Esophagus muscularis mucosa (tissue), 4 donors: ENCODE measurements at places on chromosomes 7 and 10. TPM values are rescaled to one million over a fixed set of nuclear protein-coding genes. Genes with fewer than 3 reads are reported as not detected.
A peak's percentile ranks its signal among the peaks of the same experiment; 100 is the strongest.

The SEMA3D gene
- 1.5 TPM for total RNA-seq

The AGAP3 gene
- 33.8 TPM for total RNA-seq

The UTF1 gene
- total RNA-seq = not detected

The PRR15 gene
- total RNA-seq = not detected

The GPER1 gene
- 10.0 TPM for total RNA-seq

The CFAP69 gene
- 7.1 TPM for total RNA-seq

The CFTR gene
- not detected for total RNA-seq

The ARMC3 gene
- total RNA-seq = not detected

The ADCYAP1R1 gene
- 20.2 TPM for total RNA-seq

DNA sequence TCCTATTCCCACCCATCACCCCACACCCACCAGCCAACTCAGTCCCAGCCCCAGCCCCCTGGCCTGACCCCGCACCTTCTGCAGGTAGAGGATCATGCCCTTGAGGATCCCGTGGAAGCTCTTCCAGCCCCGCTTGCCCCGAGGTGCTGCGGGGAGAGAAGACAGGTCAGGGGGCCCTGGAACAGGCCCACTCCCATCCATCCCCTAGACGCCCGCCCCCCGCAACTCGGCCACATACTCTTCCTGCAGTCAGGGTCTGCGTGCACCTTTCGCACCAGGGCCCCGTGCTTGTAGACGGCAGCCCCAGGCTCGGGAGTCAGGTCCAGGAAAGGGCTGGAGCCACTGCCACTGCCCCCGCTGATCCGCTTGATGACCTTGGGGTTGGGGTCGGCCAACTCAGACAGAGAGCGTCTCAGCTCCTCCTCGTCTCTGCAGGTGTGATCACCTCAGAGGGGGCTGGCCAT is 9.6 kb downstream of the NFKB2 start:
- no peak for DNase-seq

DNA sequence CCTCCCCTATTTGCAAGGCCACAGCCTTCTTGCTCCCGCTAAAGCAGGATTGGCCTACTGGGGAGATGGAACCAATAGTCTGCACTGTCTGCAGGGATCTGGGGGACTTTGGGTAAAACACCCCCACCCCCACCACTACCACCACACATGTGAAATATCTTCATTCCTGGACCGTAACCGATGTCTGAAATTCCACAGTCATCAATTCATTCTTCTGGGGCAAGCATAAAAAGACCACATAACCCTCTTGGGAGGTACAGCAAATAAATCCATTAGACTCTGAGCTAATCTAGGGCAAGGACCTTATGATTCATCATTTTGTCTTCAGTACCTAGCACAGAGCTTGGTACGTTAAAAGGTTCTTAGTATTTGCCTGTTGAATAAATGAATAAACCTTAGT is 307.8 kb downstream of the GPAM start:
- DNase-seq = no peak

GRCh38 chr10:108721874-108722273 is 1201.4 kb downstream of the XPNPEP1 start:
- DNase-seq = no peak

- no peak for DNase-seq
These were observed 61.7 kb upstream of the TES start for GRCh38 chr7:116148626-116149025.

GRCh38 chr10:128068398-128069285 is 57.6 kb downstream of the MKI67 start:
- DNase-seq = no peak

DNA sequence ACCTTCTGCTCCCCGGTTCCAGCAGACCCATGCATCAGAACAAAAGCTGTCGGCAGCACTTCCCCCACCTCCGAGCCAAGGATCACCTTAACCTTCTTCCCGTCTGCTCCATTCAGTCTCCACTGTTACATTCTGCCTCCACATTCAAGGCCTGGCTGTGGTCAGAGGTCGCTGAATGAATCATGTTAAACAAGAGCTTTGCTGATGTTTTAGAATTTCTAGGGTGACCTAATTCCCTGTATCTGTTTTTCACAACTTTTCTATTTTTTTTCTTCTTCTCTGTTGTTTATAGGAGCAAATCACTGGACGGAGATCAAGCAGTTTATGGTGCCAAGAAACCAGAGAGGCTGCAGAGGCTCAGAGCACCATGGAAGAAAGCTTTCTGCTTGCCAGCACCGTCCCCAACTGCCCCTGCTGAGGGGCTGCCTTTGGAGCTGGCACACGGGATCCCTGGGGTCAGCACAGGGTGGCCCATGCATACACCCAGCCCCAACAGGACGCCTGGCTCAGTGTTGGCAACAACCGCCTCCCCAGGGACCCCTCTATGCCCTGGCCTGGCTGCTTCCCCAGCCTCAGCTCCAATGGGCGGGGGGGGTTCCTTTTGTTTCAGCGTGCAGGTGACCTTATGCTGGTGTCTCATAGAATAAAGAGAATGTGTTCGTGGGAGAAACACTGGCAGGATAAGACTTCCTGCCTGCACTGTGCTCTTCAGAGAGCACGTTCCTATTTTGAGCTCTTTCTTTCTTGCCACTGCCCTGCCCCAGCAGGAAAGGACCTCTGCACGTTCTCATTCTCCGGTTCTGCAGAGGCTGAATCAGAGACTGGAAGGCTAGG is 182.7 kb upstream of the LYZL2 start:
- no peak for DNase-seq

DNA sequence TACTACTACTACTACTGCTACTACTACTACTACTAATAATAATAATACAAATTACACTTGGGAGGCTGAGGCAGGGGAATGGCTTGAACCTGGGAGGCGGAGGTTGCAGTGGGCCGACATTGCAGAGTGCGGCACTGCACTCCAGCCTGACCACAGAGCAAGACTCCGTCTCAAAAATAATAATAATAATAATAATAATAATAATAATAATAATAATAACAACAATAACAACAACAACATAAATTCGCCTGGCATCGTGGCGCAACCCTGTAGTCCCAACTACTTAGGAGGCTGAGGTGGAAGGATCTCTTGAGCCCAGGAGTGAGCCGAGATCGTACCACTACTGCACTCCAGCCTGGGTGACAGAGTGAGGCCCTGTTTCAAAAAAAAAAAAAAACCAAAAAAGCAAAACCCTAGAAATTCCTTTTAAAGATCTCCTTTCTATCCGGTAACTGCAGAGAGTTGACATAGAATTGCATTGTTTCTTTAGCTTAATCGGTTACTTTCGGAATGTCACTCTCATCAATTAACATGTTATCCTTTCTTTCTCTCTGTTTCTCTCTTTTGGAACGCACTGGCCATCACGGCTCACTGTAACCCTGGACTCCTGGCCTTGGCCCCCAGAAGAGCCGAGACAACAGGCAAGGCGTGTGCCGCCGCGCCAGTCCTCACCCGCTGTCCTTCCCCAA is 972 bp downstream of the PHYH start:
- no peak for DNase-seq

DNA sequence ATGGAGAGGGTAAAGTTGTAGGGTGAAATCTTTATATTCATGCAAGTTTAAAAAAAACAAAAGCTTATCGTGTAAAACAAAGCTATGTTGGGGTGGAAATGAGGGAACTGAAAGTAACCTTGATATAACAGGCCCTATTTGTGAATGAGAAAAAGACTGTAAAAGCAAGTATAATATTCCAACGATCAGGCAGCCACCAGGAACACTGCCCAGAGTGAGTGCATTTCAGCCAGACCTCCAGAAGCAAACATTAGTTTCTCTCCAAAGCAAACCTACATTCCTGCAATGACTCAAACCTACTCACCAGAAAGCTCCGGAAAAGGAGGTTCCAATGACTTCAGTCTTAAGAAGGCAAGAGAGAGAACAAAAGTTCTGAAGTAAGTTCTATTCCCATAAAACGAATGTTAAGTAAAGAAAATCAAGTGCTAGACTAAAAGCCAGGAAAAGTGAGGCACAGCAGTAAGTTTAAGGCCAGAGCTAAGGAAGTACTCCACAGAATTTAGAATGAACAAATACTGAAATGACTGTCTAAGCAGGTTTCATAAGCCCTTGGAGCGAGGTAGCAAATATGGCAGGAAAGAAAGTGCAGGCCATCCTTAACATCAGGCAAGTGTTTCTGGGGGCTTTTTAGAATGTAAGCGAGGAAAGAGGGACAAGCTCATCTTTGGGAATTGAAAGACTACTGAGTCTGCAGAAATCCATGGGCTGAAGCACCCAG is 493.1 kb downstream of the XPNPEP1 start:
- DNase-seq = no peak

DNA sequence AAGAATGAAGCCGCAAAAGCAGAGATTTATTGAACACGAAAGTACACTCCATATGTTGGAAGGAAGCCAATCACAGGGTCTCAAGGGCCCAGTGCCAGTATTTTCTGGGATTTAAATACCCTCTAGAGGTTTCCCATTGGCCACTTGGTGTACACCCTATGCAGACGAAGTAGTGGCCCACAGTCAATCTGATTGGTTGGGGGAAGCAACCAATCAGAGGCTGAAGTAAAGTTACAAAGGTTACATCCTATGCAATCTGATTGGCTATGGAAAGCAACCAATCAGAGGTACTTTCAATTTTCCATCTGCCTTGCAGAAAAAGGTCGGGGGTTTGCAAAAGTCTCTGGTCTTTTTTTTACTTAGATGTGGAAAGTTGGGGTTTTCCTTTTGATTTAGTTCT is 481.3 kb upstream of the NRP1 start:
- DNase-seq = no peak

GRCh38 chr7:140062118-140062527 is 628 bp downstream of the PARP12 start:
- DNase-seq = no peak

- DNase-seq = no peak
These were observed 449.1 kb upstream of the ANKRD30A start for GRCh38 chr10:36676321-36676720.

DNA sequence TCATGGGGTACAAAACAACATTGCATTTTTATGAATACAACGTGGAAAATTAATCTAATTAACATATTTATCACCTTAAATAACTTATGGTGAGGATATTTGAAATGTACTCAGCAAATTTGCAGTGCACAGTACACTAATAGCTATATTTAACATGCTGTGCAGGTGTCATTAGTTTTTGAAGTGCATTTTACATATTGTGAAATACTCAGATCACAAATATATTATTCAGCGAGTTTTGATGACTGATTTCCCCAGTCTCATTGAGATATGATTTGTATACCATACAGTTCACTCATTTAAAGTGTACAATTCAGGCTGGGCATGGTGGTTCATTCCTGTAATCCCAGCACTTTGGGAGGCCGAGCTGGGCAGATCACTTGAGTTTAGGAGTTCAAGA is 59.5 kb downstream of the TET1 start:
- no peak for DNase-seq

DNA sequence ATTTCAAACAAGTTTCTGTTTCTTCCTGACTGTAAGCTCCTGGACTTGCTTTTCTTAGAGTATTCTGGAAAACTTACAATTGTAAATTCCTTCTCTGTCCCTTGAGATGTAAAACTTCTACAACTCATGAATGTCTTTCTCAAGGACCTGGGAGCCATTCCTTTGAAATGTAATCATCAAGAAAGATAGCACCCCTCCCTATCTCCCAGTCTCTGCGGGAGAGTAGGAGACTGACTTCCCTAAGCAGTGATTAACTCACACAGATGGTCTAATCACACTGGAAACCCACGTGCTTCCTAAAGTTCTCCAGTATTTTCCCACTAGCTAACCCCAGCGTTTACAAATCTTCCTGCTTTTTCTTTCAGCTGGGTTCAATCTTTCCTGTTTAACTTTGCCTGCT is 549.4 kb downstream of the SORCS1 start:
- no peak for DNase-seq

DNA sequence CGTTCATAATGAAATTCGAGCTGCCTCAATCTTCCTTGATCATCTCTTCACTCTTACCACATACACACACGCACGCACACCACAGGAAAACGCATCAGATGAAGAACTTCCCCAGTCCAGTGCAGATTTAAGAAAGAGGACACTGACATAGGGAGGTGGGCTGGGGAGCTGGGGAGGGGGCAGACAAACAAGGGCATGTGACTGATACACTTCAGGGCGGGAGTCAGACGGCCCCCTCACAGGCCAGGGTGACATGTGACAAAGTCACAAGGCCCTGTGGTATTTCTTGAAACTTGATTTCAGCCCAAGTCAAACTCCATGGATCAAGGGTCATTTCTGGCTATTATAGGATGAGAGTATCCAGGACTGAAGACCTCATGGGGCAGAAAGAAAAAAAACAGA is 82.6 kb downstream of the KCNMA1 start:
- no peak for DNase-seq

- no peak for DNase-seq
These were observed 109.4 kb downstream of the ABLIM1 start for GRCh38 chr10:114548662-114549061.

- no peak for DNase-seq
These were observed 6.9 kb upstream of the OIT3 start for GRCh38 chr10:72886621-72887020.

DNA sequence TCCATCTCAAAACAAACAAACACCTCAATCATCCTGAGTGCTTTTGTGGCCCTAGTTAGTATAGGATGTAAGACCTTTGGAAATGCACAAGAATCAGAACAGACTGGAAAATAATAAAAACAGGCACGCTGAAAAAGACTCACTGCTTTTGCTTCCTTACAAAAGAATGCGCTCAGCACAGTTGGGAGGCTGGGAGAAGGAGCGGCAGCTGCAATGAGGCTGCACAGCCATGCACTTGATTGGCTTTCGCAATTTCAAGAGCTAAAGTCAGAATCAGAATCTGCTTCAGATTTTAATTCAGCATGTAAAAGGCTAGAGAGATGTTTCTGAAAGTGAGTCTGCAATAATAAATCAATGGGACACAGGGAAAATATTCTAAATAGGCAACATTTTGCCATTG is 97.2 kb downstream of the FRMD4A start:
- peak; percentile 42 for DNase-seq

DNA sequence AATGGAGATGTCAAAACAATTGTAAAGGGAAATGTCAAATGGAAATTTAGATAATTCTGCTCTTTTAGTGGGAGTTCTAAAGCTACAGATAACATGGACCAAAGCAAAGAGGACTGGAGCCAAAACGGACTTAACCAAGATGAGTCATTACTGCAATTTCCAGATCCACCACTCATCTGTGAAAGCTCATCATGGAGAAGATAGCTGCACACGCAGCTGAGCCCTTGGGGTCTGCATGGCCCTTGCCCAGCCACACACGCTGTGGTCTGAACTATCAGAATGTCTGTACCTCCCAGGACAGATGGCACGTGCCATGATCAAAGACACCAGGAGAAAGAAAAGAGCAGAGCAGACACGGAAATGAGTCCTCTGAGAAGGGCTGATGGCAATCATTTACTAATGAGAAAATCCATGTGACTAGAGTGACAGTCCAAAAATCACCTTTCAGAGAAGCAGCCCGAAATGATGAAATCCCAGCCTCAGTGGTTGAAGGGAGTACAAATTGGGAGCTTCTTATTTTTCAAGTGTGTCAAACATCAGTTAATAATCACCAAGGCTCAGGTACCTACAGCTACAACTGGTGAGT is 177.9 kb upstream of the MGMT start:
- DNase-seq = no peak

GRCh38 chr7:122616951-122617350 is 82.0 kb downstream of the RNF133 start:
- DNase-seq = no peak
